ENCODE measurements at places on chromosomes 3 and 15. TPM values are rescaled to one million over a fixed set of nuclear protein-coding genes. Genes with fewer than 3 reads are reported as not detected.

Gene GP5
- total RNA-seq: under 0.01 TPM

Gene NR1I2
- 0.23 TPM for total RNA-seq

Gene RRP9
- 12.9 TPM for total RNA-seq

Gene OIP5
- 3.9 TPM for total RNA-seq

Gene SIDT1
- total RNA-seq: 19.6 TPM

Data from diencephalon (tissue), 1 donor.